Activated CD4-positive, alpha-beta T cell treated with anti-CD3 and anti-CD28 coated beads, Interleukin-2, amount 50 U/mL, for 16 hours (primary cell): ENCODE measurements at places on chromosomes 4 and X.
A peak's percentile ranks its signal among the peaks of the same experiment; 100 is the strongest.

DNA sequence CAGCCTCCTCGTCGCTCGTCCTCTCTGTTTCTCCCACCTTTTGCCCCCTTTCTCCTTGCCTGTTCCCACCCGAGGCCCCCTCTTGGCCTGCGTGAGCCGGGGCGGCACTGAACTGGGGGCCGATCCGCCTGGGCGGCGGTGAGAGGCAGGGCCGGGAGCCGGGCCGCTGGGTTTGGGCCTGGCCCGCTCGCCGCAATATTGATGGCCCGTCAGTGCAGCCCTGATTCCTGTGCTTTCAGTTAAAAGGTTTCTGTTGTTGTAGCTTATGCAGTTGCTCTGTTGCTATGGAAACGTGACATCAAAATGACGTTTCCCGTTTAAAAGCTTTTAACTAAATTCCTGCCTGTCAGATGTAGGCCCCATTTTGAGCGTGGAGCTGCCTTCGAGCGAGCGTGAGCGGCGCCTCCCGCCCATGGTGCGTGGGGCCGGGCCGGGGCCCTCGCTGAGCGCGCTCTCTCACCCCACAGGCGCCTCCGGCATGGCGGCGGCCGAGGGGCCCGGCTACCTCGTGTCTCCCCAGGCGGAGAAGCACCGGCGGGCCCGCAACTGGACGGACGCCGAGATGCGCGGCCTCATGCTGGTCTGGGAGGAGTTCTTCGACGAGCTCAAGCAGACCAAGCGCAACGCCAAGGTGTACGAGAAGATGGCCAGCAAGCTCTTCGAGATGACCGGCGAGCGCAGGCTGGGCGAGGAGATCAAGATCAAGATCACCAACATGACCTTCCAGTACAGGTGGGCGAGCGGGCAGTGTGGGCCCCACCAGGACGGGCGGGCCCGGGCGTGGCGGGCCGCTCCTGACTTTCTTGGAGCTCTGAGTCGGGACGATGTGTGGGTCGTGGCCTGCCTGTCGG is at the start of gene MSANTD1:
Gene MSANTD1, plus strand, starts transcription at position 349 of the 851 bp plus-strand sequence. Its CDS starts 64 bp downstream, at position 413.
- DNase-seq: no peak

- peak; percentile 10 for DNase-seq
Observed at GRCh38 chr4:185128272-185129119, 14.6 kb upstream of the SLC25A4 start.

GRCh38 chr4:80226094-80226493 is 28.8 kb downstream of the PRDM8 start:
- DNase-seq: no peak

- peak; percentile 68 for DNase-seq
Observed at GRCh38 chr4:140266958-140267568, 106.4 kb upstream of the SCOC start.

- no peak for DNase-seq
Observed at GRCh38 chrX:17501746-17502145, 126.7 kb downstream of the NHS start.

GRCh38 chrX:13339607-13340006 is 19.8 kb upstream of the ATXN3L start:
- DNase-seq: no peak

- DNase-seq: no peak
Observed at GRCh38 chrX:15376956-15377355, 7.3 kb downstream of the VEGFD start.

DNA sequence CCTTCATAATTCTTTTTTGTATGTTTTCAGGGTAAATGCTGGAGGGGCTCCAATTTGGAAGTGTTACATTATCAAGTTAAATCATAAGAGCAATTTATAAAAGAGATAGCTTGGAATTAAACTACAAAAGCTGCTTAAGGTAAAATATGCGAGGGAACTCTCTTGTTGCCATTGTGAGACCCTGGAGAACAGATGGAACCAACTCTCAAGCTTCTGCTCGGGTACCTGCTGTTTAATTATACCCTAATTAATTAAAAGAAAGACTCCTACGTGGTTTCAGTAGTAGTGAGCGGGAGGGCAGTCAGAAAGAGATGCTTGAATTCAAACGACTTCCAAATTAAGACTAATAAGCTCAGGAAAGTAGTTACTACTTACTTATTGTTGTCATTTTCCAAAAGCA is 313.1 kb upstream of the TACR3 start:
- DNase-seq: no peak

GRCh38 chr4:5024673-5025072 is 5.4 kb upstream of the CYTL1 start:
- no peak for DNase-seq

- DNase-seq: no peak
Observed at GRCh38 chrX:80556148-80556547, 135.9 kb downstream of the TENT5D start.

DNA sequence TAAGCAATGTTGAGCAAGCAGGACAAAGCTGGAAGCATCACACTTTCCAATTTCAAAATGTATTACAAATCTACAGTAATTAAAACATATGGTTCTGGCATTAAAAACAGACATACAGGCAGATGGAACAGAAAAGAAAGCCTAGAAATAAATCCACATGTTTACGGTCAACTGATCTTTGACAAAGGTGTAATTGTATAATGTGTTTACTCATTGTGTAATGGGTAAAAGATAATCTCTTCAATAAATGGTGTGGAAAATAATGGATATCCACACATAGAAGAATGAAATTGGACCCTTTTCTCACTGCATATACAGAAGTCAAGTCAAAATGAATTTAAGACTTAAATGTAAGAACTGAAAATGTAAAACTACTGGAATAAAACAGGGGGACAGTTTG is 394.2 kb downstream of the ANKRD50 start:
- DNase-seq: no peak

DNA sequence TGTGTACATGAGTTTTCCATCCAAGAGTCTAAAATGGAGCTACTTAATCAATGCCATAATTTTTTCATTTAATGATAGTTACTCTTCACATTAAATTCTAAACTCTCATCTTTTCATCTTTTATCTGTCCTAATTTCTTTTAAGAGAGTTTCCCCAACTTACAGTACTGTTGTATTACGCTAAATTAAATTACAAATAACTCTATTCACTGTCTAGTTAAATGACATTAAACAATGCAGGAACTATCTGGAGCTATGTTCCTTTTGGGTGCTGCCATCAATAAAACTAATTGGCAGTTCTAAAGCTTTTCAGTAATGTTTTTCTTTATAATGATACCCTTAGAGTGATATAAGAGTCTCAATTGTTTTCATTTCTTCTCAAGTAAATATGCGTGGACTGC is 227.6 kb downstream of the ANKRD50 start:
- DNase-seq: no peak

DNA sequence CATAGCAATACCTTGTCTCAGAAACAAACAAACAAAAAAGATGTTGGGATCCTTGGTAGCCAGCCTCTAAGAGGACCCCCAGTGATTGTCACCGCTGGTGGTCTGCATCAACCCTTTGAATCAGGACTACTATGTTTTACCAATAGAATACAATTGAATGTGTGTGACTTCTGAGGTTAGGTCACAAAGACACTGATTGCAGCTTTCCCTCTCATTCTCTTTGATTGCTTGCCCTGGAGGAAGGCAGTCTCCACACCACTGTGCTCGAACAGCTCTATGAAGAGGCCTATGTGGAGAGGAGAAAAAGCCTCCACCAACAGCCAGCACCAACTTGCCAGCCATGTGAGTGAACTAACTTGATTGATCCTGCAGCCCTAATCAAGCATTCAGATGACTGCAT is 2.8 kb upstream of the SMIM14 start:
- no peak for DNase-seq

GRCh38 chrX:17861489-17862011 is 452 bp upstream of the RAI2 start:
- no peak for DNase-seq

GRCh38 chrX:38727668-38728067 is 73.6 kb upstream of the MID1IP1 start:
- no peak for DNase-seq

DNA sequence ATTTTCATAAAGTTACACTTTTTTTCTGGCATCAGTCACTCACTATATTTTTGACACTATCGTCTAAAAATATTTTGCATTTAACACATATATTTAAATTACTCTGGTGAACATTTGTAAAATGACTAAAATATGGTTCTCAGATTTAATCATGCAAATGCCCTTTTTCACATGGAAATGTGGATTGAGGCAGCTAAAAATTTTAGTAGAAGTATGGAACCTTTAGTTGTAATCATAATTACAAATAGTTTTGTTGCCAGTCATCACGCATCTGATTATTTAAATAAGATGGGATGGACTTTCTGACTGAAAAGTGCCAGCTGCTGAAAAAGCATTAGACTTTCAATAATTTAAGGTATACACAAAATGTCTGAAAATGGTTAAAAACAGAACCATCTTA is 119.3 kb downstream of the PDHA2 start:
- DNase-seq: no peak

DNA sequence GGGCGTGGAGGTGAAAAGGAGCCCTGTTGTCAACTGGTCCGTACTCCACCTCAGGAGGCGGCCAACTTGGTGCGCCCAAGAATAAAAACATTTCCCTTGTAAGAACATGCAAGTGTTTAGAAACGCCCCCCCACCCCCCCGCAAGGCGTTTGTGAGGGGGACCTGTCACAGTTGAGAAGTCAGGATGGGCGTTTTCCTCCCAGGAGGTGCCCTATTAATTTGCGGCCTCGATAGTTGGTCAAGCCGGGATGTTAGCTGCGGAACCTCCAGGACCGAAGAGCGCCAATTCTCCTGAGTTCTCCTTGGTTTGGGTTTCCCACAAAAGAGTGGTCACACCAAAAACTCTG is 651 bp upstream of the SAP30 start:
- DNase-seq: no peak

DNA sequence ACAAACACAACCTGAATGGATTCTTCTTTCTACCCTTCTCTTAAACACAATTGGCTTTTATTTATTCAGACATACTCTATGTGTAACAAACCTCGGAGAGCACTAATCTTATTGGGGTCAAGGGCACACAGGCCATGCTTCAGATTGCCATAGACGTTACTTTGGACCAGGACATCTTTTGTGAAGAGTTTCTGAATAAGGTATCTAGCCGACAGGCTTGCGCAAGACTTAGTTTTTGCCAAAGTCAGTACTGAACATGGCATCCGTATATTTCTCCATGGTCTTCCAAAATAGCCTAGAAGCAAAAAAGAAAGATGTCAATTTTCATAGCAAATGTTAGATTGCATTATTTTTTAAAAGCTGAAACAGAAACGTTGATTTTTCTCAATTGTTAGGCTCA is 49.8 kb downstream of the BEND2 start:
- DNase-seq: no peak

DNA sequence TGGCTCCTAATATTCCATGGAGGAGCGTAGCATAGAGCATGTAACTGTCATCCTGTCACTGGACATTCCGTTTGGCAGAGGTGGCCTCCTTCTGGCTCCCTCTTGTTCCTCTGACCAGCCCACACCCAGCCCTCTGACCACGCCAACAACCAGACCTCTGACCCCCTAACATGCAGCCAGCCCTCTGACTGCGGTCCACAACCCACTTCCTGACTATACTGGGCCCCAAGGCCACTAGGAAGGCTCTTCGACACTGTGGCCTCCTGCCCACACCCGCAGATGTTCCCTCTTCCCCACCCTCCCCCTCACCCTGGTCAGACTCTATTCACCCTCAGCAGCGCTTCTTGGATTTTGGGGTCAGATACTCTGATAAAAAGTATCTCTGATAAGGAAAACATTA is 141.4 kb downstream of the EVC2 start:
- no peak for DNase-seq
